ENCODE measurements at places on chromosomes 4 and X.

DNA sequence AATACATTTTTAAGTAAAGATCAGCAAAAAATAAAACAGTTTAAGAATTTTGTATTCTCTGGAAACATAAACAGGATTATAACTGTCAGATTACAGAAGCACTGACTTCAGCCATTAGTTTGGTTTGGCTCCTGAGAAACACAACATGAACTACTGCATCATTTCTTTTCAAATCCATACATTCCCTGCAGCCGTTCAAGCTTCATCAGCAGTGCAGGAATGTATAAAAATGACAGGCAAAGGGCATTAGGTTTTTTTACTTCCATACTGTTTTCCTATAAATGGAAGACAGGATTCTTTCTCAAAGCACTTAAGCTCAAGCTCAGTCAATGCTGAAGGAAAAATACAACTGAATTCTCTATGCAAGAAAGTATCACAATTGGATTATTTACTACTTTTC is 4.2 kb upstream of the MAB21L2 start:
- no peak for DNase-seq

DNA sequence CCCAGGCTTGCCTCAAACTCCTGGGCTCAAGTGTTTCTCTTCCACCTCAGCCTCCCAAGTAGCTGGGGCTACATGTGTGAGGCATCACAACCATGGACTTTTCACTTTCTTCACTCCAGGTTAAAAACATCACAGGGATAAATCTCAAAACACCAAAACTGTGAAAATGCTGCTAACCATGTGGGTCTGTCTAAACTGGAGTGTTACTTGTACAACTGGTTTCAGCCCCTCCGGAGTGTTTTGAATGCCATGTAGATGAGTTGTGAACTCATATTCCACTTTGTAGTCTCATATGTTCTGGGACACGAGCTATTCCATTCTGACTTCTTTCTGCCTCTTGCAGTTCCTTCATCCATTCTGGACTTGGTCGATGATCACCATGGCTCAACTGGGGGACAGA is 43.0 kb downstream of the PDGFRA start:
- DNase-seq, result no peak

GRCh38 chrX:118520216-118521206 is 24.9 kb downstream of the DOCK11 start:
- DNase-seq, result no peak

DNA sequence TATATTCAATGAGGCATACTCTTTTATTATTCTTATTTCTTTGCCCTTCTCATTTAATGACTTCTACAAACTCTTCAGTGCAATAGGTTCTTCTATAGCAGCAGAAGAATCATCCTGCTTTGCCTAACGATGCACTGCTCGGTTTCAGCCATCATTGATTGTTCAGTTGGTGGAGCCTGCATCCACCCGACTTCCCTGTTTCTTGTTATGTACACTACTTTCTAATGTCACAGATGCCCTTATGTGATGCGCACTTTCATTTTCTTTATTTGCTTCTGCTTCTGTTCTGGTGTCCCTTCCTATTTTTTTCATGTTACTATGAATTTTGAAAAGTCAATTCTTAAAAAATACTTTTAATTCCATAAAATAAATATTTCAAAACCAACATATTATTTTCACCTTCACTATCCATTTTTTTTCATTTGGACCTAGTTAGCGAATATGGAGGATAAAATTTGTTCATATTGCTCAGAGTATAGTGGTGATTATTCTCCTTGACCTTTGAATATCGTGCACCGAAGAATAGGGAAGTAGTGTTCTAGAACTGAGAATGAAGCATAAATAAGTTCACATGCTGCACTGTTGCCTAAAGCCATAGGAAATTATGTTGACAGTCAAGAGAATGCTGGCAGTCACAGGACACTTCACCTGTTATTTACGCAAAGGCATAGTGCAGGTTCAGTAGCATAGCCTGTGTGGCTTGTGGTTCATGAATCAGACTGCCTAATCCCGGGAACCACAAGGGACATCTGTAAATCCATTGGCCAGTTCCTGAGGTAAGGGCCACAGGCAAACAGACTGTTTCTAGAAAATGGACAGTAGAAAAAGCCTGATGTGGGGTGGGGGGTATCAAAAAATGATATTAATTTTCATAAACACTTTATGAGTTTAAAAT is 21.3 kb upstream of the SFRP2 start:
- DNase-seq, result no peak

GRCh38 chr4:108116423-108117168 is 52.1 kb downstream of the LEF1 start:
- DNase-seq, result no peak

DNA sequence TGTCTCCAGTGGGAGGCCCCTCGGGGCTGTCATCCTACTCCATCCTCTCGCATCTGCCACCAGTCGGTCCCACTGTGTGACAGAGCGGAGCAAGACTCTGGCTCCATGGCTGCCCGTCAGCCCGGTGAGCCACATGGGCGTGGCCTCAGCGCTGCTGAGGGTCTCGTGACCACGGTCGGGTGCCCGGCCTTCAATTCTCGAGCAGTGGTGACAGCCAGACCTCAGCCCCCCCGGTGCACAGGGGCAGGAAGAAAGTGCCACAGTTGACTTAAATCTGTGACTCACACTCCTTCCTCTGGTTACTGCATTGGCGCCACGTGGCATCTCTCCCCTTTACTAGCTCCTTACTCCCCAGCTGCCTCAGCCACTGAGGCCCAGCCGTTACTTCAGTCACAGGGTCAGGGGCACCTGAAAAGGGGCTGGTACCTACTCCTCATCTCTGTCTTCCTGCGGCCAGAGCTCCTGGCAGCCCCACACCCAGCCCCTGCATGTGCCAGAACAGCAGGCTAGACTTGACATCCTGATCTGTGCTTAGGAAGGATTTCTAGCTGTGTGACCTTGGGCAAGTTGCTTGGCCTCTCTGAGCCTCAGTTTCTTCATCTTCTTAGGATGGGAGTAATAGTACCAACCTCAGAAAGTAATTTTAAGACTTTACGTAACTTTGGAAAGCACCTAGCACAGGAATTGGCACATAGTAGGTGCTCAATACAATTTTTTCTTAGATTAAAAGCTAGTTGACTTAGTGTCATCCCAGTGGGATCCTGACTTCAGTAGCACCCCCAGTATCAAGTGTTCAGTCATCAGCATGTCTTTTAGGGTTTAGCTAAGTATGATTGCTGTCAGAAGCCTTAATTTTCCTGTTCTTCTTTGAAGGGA is 66.1 kb downstream of the TNIP2 start:
- DNase-seq, result no peak

DNA sequence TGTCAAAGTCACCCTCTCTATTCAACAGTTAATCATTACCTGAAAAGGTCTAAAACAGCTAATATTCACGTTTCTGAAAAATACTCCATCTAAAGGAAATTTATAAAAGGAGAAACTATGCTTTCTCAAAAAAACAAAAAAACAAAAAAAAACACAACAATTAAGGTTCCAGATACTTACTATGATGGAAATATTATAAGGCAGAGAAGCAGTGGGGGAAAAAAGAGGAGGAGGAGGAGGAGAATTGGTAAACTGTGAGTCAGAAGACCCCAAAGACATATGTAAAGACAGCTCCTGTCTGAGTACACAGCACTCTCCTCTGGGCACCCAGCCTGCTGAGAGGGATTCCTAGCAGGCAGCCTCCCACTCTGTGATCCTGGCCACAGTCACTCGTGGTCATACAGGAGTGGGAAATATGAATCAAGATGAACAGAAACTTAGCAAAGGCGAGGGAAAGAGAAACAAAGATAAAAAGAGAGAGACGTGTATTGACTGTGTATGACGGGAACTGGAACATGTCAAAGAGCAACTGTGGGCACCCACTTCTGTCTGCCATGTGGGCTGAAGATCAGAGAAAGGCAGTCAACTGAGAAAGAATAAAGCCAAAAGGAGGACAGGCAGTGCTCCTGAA is 12.5 kb downstream of the KLHL15 start:
- DNase-seq, result no peak

DNA sequence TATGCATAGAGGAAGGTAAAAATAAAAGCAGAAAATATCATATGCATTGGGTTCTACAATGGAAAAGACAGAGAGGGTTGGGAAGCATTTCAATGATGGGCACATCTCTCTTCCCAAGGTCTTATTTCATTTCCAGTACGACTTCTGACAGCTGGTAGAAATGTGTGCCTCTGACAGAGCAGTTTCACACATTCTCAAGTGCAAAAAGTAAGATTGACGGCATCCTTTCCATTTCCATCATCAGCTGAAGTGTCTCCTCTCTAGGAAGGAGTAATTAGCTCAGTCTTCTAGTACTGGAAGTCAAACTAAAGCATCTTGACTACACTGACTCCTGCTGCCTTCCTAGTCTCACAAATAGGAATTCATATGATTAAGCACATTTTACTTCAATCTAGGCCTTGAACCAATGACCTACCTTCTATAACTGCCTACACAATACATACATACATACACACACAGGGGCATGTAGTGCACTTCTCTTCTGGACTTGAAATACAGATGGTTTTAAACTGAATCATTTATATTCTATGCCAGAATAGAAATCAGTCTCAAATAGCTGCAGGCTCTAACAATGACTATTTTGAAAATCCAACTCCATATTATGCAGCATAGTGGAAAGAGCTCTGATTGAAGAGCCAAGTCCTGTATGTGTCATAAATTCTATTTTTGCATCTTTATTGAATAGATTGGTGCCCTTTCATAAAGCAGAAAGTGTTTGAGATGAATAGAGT is 473.4 kb downstream of the INPP4B start:
- DNase-seq, result no peak

DNA sequence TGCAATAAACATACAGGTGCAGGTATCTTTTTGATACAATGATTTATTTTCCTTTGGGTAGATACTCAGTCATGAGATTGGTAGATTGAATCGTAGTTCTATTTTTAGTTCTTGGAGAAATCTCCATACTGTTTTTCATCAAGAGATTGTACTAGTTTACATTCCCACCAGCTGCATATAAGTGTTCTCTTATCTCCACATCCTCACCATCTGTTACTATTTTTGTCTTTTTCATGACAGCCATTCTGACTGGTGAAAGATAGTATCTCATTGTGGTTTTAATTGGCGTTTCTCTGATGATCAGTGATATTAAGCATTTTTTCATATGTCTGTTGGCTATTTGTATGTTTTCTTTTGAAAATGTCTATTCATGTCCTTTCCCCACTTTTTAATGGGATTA is 202.2 kb downstream of the RAPGEF2 start:
- DNase-seq, result no peak

DNA sequence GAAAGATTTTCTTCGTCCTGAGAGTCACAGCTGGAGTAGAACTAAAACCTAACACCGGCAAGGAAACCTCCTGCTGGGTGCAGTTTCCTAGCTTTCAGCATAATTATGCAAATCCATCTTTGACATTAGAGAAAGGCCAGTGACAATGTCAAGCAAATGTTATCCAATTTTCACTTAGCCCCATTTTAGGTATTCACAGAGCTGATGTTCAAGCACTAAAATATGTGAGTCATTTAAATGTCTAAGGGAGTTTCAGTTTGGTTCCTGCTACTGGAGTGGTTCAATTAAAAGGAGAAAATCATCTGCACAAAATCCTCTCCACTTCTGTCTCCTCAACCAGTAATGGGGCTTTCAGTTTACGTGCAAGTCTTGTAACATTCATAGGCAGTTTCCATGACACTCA is 37.1 kb upstream of the AMOT start:
- no peak for DNase-seq

DNA sequence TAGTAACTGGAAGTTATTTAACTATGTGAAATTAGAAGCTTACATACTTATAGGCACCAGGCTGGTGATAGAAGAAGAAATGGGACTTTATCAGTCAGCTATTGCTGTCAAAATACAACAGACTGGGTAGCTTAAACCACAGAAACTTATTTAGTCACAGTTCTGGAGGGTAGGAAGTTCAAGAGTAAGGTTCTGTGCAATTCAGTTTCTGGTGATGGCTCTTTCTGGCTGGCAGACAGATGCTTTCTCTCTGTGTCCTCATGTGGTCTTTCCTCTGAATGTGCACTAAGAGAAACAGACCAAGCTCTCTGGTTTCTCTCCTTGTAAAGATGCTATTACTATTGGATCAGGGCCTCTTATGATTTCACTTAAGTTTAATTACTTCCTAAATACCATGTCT is 92.1 kb upstream of the ANKRD50 start:
- no peak for DNase-seq

DNA sequence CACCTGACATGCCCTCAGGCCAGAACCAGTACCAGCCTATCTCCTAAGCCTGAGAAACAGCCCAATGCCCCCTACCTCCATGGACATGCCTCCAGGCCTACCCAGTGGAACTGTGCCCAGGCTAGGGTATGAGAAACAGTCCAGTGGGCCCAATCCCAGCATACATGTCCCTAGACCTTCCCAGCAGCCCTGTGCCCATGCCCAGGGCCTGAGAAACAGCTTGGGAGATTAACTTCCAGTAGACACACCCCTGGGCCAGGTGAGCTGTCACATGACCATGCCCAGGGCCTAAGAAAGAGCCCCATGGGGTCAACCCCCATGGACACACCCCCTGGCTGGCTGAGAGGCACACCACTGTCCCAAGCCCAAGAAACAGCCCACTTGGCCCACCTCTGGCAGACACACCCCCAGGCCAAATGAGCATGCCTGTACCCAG is 78.8 kb downstream of the CBR4 start:
- no peak for DNase-seq

DNA sequence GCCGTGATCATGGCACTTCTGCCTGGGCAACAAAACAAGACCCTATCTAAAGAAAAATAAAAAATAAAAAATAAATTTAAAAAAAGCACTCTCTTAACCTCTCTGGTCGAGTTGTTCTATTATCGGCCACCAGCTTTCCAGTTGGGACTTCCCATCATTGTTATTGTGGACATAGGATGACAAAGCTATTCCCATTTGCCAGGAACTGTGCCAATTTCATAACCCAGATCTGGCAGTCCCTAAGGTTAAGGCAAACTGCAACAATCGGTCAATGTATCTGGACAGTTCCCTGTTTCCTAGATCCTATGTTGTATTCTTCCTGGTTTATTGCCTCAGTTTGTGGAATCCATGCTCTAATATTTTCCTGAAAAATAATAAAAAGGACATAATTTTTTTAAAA is 17.8 kb upstream of the ANXA5 start:
- no peak for DNase-seq

- DNase-seq, result no peak
Observed at GRCh38 chr4:114658179-114658578, 59.6 kb downstream of the UGT8 start.

- DNase-seq, result peak; percentile 9
Observed at GRCh38 chr4:169439244-169439643, 168.5 kb upstream of the SH3RF1 start.

DNA sequence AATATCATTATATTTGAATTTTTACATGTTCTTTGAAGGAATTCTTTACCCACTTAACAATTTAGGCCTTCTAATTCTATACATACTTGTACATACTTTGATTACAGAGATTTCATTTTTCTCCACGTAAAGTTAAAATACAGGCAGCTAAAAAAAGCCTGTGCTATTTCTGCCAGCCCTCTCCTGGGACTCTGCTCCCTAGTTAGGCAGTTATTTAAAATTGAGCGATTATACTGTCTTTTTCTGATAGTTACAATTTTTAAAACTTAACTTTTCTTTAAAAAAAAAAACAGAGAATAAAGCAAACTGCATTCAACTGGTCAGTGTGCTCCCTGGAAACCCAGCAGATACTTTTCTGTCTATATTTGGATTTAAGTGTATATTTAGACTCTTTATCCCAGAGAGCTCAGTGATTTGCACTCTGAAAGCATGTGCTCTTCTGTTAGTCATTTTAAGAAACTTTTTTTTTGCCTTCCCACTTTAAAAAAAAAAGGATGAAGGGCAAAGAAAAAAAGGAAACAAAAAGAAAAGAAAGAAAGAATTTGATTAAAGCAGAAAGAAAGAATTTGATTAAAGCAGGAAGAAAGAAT is 18.1 kb upstream of the FAM241A start:
- DNase-seq, result no peak
